Naive thymus-derived CD4-positive, alpha-beta T cell (primary cell): ENCODE measurements at places on chromosomes 12 and 14. TPM values are rescaled to one million over a fixed set of nuclear protein-coding genes. Genes with fewer than 3 reads are reported as not detected.

The TEX52 gene
- total RNA-seq, result not detected in 2 replicates

The TEX22 gene
- total RNA-seq, result 6.5 TPM

The AQP2 gene
- not detected in 2 replicates for total RNA-seq

The ANKS1B gene
- total RNA-seq, result not detected

The CBLN3 gene
- 2.0 TPM for total RNA-seq

The MGP gene
- 0.49 TPM for total RNA-seq

The SMIM41 gene
- 0.24 TPM for total RNA-seq
